ENCODE measurements at places on chromosomes 1 and 21.

DNA sequence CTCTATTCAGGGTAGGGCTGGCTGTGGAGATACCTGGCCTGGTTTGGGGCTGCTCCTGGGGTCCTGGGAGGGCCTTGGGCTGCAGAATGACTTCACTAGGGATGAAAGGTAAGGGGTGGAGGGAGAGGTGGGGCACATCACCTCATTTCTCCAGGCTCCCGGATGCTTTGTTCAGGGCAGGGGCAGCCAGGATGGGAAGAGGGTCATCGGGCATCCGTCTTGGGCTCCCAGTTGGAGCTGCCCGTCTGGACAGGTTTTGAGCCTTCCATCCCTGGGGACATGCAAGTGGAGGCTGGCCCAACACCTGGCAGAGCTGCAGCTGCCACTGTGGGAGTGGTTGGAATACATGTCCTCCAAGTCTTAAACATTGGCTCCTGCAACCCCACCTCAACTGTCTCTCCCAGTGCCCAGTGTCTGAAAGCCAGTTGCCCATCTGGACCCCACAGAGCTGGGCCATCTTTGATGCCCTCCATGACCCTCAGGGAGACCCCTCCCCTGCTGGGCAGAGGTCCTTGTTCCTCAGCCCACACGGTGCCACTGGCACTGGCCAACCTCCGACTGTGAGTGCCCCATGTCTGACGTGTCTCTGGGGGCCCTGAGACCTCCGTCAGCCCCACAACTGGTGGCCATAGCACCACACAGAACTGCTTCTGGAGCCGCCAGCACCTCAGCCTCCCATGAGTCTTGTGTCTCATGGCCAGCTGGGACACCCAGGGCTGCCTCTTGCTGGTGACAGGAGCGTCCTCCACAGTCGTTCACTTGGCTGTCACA, 52.8 kb downstream of the TRIM11 start:
- no peaks in the 10 kb centered on the region for H3K36me3 ChIP-seq
- no peaks in the 10 kb centered on the region for H3K27me3 ChIP-seq
- H3K4me3 ChIP-seq: no peak overlapping the region
- DNase-seq: no peak

DNA sequence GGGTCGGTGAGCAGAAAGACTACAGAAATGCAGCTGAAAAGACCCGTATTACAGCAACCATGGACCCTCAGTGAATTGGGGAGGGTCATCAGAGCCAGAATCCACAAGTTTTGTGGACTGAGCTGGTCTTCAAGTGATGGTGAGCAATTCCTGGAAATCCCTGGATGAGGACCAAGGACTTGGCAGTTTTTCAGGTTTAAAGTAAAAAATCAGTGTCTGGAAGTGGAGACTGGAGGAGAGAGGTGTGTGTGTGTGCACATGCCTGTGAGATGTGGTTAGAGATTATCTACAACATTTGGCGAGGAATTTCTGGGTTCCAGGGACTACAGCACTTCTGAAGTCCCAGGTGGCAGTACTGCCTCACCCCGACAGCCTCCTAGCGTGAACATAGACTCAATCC, 56.4 kb downstream of the KIRREL1 start:
- H3K4me3 ChIP-seq: no peak overlapping the region
- no peak overlapping the region for H3K27ac ChIP-seq
- H3K4me1 ChIP-seq: peaks cover 44% of the 10 kb centered on the region
- H3K27me3 ChIP-seq: no peaks in the 10 kb centered on the region
- H3K36me3 ChIP-seq: peaks cover 5% of the 10 kb centered on the region
- no peak for DNase-seq

DNA sequence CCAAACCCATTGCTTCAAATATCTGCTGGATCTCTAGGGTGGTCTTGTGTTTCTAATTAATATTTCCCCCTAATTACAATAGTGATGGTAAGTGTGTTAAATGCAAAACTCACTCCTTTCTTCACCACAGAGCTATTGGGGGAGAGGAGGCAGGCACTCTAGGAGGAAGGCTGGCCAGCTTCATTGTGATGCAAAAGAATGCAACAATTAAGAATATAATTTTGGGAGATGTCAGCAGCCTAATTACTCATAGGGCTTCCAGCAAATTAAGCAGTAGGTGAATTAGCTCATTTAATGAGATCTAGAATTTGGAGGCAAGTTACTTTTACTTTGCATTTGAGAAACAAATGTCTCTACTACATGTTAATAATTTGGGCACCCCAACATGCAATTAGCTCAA, 560.4 kb upstream of the DAB1 start:
- H3K4me3 ChIP-seq: no peak overlapping the region
- DNase-seq: no peak
- H3K27ac ChIP-seq: no peak overlapping the region
- H3K4me1 ChIP-seq: no peaks in the 10 kb centered on the region

- H3K36me3 ChIP-seq: no peaks in the 10 kb centered on the region
- H3K27me3 ChIP-seq: peaks cover 19% of the 10 kb centered on the region
- DNase-seq: peak; percentile 45
- H3K4me1 ChIP-seq: peaks cover 15% of the 10 kb centered on the region
These were observed 192.1 kb upstream of the VAMP3 start for GRCh38 chr1:7579016-7579415.

- H3K4me1 ChIP-seq: no peaks in the 10 kb centered on the region
- no peak for DNase-seq
- peaks cover 65% of the 10 kb centered on the region for H3K36me3 ChIP-seq
- H3K27me3 ChIP-seq: no peaks in the 10 kb centered on the region
- H3K4me3 ChIP-seq: no peak overlapping the region
These were observed 10.7 kb downstream of the LRRC47 start for GRCh38 chr1:3785456-3786157.

DNA sequence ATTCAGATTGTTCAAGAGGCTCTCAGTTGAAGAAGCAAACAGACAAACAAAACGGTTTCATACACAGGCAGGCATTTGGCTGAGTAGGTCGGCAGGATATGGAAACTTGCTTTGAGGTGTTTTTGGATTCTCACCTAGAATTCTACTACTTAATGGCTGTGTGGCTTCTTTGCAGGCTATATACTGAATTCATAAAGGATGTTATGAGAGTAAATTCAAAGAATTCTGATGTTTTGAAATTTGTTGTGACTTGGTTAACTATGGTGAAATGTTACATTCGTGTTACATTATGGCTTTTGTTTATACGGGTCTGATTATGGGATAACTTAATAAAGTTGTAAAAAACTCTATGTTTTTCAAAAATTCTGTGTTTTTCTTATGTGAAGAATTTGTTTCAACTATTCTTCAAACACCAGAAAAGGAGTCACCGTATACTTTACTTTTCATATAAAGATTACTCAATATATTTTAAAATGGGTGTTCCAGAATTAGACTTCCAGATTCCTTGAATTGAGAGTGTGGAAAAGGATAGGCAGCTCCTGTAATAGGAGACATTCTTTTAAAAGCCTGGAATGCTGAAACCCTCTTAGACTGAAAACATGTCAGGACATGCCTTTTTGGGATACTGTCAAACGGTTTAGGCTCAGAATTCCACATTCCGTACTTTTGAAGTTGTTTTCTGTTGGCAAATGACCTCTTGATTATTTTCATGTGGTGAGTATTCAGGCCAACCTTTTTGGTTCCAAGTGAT, 8.2 kb upstream of the IRF2BP2 start:
- peaks cover 50% of the 10 kb centered on the region for H3K4me1 ChIP-seq
- no peaks in the 10 kb centered on the region for H3K36me3 ChIP-seq
- peak overlapping the region; percentile 76 for H3K27ac ChIP-seq
- H3K27me3 ChIP-seq: no peaks in the 10 kb centered on the region
- H3K4me3 ChIP-seq: no peak overlapping the region

DNA sequence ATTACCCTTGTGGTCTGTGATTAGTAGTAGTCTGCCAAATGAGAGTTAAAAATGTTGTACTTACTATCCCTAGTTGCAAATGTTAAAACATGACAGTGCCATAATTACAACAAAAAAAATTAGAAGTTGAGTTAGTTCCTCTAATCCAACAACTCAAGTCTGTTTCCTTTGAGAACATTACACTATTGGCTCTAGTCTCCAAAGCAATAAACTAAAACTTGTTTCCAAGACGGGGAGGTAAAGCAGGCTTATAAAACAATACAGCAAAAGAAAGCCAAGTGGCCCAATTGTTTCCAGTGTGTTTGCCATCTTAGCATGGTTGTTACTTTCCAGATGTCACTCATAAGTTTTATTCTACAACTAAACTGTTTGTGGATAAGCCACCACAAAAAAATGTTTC, 11.6 kb downstream of the KYAT3 start:
- no peak overlapping the region for H3K27ac ChIP-seq
- peaks cover 9% of the 10 kb centered on the region for H3K4me1 ChIP-seq
- no peak for DNase-seq
- H3K27me3 ChIP-seq: no peaks in the 10 kb centered on the region

Measured in tibial artery (tissue), 4 donors.